Activated naive CD8-positive, alpha-beta T cell treated with anti-CD3 and anti-CD28 coated beads for 36 hours (primary cell): ENCODE measurements at places on chromosomes 16 and 17. TPM values are rescaled to one million over a fixed set of nuclear protein-coding genes. Genes with fewer than 3 reads are reported as not detected.

TBC1D3H gene
- 0.78 TPM for total RNA-seq

CLEC18A gene
- total RNA-seq = not detected

HAPSTR1 gene
- total RNA-seq = 64.5 TPM

GFAP gene
- total RNA-seq = not detected

KRT40 gene
- total RNA-seq = not detected

HAGH gene
- 23.9 TPM for total RNA-seq

- no peak for DNase-seq
These were observed 8.9 kb upstream of the NME1 start for GRCh38 chr17:51144266-51145022.

GRCh38 chr16:11328172-11329070, 16.8 kb upstream of the RMI2 start:
- peak; percentile 60 for DNase-seq

DNA sequence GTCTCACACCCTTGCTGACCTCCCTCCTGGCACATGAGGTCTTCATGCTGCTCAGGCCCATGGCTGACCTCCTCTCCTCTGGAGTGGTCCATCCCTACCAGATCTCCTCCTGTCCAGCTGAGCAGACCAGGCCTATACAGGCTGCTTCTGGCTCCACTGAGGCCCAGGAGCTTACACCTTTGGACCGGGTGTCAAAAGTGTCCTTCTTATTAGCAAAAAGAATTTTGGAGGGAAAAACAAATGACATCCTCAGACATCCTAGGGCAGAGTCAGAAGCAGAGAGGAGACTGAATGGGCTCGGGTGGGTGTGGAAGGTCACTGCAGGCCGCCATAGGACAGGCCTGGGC, 38.1 kb downstream of the WSB1 start:
- DNase-seq = no peak

GRCh38 chr16:57624044-57624688, 4.3 kb upstream of the ADGRG1 start:
- DNase-seq = no peak

DNA sequence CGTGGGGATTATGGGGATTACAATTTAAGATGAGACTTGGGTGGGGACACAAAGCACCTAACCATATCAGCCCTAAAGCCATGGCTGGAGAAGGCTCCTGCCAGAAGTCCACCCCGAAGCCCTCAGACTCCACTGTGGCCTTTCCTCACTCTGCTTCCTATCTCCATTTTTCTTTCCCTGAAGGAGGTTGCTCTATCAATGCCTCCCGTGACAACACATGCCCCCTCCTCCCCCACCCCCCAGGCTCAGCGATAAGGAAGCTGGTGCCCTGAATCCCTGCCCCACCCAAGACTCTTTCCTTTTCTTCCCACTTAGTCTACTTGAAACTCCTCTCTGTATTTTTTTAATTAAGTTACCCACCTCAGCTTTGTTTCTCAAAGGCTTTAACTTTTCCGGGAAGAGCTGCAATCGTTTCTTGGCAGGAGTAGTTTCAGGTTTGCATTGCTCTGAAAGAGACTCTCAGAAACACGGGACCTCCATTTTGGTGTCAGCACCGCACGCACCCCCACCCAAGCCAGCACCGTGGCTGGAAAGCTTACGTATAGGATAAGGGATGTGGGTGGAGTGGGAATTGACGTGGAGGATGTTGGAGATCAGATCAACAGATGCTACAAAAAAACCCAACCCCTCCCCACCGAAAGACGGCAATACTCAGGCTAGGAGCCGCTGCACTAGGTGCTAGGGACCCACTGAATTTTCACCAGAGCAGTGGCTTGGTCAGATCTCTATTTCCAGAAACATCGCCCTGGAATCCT, 15.2 kb upstream of the CA4 start:
- no peak for DNase-seq

DNA sequence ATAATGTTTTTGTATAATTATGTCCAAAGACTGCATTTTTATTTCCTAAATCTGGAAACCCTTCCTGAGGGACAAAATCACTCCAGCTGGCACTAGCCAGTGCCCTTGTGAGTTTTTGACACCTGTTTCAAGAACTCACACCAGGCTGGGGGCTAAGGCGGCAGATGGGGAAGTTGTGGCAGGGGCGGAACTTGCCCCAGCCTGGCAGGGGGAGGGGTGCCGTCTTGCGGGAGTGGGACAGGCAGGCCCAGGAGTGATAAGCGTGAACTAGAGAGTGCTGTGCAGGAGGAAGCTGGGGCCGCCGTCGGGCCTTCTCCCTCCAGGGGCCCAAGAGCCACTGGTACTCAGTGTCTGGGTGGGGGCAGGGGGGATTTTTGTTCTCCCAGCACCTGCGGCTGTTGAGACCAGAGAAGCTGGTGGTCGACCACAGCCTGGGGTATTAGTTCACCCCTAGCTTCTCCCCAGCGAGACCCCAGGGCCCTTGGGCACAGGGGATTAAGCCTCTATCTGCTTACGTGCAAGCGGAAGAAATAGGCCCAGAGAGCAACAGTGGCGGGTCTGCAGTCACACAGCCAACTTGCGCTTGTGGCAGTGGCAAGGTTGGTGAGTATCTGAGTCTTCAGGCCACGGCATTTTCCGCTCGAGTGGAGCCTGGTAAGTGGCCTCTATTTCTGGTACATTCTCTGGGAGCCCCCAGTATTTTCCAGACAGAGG, 40.2 kb upstream of the PLCG2 start:
- DNase-seq = no peak

GRCh38 chr16:1781758-1782407, 488 bp downstream of the SPSB3 start:
- DNase-seq = peak; percentile 48

DNA sequence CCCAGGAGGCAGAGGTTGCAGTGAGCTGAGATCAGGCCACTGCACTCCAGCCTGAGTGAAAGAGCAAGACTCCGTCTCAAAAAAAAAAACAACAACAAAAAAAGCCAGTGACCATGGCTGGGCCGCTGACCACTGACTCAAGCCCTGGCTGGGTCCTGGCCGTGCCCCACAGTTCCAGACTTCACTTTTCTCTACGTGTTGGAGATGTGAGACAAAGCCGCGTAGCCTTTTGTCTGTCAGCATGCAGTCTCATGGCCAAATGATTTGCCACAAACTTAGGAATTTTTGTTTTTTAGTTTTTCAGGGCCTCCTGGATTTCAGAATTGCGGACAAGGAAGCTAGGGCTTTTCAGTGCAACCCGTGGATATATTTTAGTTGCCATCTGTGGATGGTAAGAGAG, 89.3 kb upstream of the CIBAR2 start:
- no peak for DNase-seq

DNA sequence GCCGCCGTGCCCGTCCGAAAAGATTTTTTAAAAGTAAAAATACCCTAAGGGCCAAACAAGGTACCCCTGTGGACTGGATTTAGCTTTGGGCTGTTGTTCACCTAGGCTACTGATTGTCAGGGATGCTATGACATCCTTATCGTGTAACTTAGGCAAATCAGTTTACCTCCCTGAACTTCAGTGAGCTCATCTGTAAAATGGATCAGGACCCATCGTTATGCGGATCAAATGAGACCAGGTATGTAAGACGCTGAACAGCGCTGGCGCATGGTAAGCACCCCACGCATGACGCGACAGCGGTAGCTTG, 658 bp upstream of the ZNF771 start:
- no peak for DNase-seq

DNA sequence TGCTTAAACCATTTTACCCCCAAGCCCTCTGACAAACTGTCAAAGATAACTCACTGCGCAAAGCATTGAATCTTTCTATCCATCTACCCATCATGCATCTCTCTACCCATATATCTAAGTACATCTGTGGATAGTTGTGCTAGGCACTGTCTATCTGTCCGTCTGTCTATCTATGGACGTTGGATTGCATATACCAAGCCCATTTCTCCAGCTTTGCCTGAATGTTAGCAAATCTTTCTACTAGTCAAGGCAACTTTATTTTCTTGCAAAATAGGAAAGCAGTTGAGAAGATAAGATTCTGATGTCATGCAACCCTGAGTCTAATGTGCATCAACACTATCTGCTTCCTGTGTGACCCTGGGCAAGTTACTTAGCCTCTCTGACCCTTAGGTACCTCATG, 117.2 kb downstream of the XYLT1 start:
- DNase-seq = no peak

- DNase-seq = no peak
These were observed 62.3 kb downstream of the PHKB start for GRCh38 chr16:47523342-47524006.

DNA sequence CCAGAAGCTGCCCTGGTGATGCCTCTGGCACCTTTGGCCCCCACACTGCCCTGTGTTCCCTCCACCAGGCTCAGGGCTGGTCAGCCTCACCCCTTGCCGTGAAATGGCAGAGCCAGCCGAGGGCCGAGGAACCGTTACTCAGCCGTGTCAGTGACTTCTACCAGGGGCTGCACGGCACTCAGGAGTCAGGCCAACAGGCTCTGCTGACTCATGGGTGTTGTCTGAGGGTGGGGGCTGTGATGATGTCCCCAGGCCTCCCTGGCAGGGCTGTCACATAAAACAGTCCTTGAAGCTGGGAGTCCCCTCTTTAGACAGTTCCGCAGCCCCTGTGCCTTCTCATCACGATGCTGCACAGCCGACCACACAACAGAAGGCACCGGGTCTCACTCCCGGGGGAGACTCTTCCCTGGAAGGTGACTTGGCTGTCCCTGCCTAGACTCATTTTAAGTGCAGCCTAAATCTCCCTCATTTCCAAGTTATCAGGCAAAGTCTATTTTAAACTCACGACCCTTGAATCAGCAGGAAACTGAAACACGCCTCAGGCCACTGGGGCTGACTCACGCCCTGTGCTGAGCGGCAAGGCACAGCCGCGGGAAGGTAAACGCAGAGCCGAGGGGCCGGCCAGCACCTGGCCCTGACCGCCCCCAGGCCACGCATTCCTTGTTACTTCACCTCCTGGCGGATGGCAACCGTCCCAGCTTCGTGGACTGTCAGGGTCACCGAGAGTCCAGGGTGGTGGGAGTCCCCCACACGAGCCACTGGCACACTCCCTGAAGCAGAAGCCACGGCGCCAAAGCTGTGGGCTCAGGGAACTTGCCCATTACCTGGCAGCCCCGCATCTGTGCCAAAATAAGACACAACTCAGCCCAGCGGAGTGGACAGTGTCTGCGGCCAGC, 102.6 kb downstream of the ZNF778 start:
- peak; percentile 57 for DNase-seq

GRCh38 chr17:29495011-29495410, 71.8 kb downstream of the ABHD15 start:
- DNase-seq = no peak
